GF-D8 (cell line): ENCODE measurements at places on chromosomes 11 and 22.

- DNase-seq = no peak
These were observed 86.4 kb upstream of the THY1 start for GRCh38 chr11:119509282-119509841.

GRCh38 chr11:27319072-27319471, 43.9 kb downstream of the CCDC34 start:
- DNase-seq = no peak

GRCh38 chr11:75325713-75326438, 25.6 kb downstream of the ARRB1 start:
- DNase-seq = no peak

- no peak for DNase-seq
These were observed 361 bp downstream of the CTSD start for GRCh38 chr11:1763336-1763795.

GRCh38 chr11:68727783-68728182, 23.5 kb downstream of the TESMIN start:
- DNase-seq = no peak

- no peak for DNase-seq
These were observed 930.4 kb downstream of the TBC1D22A start for GRCh38 chr22:47692811-47693210.

DNA sequence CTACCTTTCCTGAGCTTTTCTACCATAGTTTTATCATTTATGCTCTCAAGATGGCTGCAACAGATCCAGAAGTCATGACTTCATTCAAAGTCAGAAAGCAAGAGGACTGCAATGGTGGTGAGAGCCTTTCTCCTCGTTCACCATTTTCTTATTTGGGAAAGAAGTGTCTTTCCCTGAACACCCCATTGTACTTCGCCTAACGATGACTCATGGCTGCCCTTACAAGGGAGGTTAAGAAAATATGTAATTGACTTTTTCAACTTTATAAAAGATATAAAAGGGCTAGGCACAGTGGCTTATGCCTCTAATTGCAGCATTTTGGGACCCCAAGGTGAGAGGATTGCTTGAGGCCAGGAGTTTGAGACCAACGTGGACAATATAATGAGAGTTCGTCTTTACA, 541.7 kb downstream of the METTL15 start:
- no peak for DNase-seq

- DNase-seq = no peak
These were observed 2.3 kb upstream of the ADORA2A start for GRCh38 chr22:24424901-24425775.

GRCh38 chr11:35335226-35335625, 84.1 kb downstream of the SLC1A2 start:
- DNase-seq = no peak

- DNase-seq = no peak
These were observed 20.3 kb upstream of the CFAP300 start for GRCh38 chr11:102026959-102027358.

DNA sequence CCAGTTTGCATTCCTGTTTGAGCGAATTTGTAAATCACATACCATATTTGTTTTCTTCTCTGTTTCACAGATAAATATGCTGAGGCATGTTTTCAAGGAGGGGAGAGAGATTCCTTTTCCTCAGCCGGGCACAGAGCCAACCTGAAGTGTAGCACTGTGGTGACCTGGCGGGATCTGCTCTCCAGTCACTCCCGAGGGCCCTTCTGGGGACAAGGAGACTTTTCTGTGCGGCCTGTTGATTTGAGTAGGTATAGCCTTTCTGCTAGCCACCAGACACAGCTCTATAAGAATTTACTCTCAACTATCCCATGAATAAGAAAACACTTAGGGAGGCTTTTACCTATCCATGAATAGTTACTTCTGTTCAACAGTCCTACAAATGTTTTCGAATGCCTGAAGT, 63.5 kb upstream of the FDX1 start:
- no peak for DNase-seq

DNA sequence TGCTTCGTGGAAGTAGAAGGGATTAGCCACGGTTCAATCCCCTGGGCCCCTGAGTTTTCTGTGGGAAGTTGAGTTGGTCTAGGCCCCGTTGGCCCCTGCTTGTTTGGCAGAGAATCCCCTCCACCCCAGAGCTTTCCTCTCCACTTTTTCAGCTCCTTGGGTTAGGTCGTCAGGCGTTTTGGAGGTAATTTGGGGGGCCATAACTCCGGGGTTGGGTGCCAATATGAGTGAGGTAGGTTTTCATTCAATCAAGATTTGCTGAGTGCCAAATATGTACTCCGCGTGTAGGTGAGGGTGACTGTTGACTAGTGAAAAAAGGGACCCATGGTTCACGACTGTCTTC, 590 bp downstream of the ATG13 start:
- peak; percentile 40 for DNase-seq

- DNase-seq = no peak
These were observed 177.2 kb downstream of the OPCML start for GRCh38 chr11:133355095-133355494.

DNA sequence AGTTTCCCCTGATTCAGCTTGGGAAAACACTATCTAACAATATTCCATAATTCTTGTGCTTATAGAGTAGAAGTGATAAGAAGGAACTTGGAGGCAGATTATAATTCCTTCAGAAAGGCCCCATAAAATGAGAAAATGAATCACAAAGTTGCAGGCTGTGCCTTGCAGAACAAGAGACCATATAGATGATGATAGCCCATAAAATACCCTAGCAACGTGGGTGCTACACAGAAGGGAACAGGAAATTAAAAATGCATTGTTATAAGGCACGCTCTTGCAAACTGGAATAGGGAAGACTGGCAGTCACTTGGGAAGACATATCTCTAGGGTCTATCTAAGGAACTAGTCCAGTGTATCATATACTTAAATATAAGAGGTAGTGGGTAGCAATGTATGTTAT, 67.6 kb downstream of the KIF18A start:
- no peak for DNase-seq

DNA sequence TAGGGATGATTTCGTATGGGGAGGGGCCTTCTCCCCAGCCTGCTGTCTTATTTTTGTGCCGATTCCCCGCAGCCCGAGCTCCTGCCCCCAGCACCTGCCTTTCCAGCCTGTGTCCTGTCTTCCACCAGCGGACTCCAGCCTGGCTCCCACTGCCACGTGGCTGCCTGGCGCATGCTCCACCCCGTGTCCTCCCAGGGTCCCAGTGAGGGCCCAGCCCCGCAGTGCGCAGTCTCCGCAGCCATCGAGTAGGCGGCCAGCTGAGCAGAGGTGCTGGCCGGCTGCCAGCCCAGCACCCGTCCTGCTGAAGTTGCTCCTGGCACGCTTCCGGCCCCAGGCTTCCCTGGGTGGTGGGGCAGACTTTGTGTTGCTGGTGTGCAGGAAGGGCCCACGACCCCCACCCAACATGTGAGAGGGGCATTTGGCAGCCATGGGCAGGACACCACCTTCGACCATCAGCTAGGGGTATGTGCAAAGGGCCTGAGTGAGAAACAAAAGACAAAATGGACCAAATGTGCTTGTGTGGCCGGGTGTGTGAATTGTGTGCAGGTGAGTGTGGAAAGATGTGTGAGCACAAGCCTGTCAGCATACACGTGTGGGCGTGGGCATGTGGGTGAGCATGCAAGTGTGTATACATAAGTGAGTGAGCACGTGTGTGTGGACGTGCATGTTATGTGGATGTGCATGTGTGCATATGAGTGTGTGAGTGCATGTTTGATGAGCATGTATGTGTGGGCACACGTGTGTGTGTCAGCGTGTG, 55.9 kb downstream of the RTN4R start:
- DNase-seq = no peak
